ENCODE measurements at places on chromosomes 6 and 20.

- no peak for DNase-seq
These were observed 43.0 kb downstream of the CFAP61 start for GRCh38 chr20:20095114-20095872.

DNA sequence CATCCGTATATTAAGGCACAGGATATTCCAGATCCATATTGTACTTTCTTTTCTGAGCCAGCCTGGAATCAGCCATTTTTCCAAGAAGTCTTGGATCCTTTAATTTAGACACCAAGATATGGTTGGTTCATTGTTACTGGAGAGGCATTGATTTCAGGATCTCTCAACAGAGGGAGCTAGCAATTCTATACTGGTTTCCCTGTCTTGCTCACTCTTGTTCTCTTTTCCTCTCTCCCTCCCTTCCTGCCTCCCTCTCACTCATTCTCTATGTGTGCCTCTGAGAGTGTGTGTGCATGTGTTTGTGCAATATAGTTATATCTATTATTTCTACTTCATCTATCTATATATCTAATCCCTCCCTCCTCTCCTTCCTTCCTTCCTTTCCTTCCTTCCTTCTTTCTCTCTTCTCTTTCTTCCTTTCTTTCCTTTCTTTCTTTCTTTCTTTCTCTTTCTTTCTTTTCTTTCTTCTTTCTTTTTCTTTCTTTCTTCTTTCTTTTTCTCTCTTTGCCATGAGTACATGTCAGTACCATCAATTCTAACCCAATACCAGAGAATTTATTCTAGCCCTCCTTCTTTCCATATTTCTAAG is 299.1 kb downstream of the EPHA7 start:
- DNase-seq = no peak

DNA sequence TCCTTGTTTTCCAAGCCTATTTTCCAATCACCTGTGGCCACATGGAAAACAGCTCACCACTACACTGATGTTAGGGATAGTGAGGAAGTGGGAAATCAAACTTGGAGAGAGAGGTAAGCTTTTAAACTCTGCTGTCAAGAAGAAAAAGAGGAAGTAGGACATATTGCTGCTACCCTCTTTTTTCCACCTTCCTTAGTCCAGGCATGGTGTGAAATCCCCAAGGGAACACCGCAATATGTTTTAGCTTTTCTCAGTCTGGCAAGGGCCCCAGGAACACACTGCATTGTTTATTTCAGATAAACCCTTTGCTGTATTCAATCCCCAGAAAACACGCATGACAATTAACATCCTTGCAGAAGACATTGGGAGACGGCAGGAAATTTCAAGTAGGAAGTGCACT is 61.3 kb downstream of the HS3ST5 start:
- DNase-seq = no peak

GRCh38 chr6:143234734-143235133 is 174.0 kb downstream of the AIG1 start:
- DNase-seq = no peak

DNA sequence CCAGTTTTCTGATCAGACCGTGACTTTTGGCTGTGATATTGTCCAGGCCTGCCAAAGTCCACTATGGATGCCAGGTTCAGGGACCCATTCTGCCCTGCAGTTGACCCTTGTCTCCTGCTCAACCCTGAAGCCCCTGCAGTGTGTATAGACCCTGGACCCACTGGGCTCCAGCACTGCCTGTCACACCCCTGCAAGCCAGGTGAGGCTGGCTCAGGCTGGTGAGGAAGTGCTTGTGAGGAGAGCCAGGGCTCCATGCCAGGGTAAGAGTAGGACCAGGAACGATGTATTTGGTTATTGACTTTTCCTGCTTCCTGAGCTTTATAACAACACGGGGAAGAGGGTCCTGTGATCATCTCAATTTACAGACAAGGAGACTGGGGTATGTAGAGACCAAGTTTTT is 19.1 kb upstream of the CD93 start:
- DNase-seq = no peak

- no peak for DNase-seq
These were observed 24.3 kb upstream of the CDYL start for GRCh38 chr6:4751823-4752464.

GRCh38 chr6:33815854-33816253 is 12.1 kb upstream of the MLN start:
- DNase-seq = no peak

GRCh38 chr6:134636186-134636799 is 313.6 kb downstream of the ALDH8A1 start:
- peak; percentile 16 for DNase-seq

- DNase-seq = no peak
These were observed 31.2 kb downstream of the HACE1 start for GRCh38 chr6:104828478-104828877.
